ENCODE measurements at places on chromosomes 3 and 15.

GRCh38 chr3:185342459-185343174 lies 20.3 kb upstream of the MAP3K13 start:
- no peak for DNase-seq

GRCh38 chr15:63082366-63082765 lies 39.3 kb upstream of the LACTB start:
- DNase-seq = no peak

DNA sequence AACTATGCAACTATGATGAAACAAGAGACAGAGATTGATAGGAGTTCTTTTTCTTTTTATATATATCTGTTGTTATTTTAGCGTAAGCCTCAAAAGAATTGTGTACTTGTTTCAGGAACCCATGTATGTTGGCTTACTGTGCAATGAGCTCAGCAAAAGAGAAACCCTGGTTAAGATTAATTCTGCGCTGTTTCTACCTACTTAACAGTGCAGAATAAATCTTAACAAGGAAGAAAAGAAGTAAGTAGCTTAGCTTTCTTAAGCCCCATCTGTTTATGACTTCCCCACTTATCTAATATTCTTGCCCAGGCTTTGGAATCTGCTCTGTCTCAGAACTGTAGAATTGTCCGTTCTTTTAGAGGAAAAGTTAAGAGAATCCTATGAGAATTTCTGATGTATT lies 27.4 kb downstream of the ECT2 start:
- DNase-seq = no peak

DNA sequence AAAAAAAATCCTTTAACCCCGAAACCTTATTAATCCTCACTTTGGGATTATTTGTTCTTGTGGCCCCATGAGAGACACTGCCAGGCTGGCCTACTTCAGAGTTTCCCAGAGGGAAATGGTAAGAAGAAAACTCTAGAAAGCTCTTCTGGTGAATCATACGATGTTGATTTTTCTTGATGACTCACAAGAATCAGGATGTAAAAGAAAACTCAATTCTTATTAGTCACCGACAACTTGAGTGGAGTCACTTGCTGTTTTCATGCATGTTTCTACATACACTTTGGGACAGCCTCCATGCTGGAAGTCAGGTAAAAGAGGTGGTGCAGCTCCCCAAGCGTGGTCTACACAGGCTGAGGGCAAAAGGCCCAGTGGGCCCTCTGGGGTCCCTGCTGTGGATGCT lies 42.8 kb downstream of the MYO5C start:
- DNase-seq = no peak

DNA sequence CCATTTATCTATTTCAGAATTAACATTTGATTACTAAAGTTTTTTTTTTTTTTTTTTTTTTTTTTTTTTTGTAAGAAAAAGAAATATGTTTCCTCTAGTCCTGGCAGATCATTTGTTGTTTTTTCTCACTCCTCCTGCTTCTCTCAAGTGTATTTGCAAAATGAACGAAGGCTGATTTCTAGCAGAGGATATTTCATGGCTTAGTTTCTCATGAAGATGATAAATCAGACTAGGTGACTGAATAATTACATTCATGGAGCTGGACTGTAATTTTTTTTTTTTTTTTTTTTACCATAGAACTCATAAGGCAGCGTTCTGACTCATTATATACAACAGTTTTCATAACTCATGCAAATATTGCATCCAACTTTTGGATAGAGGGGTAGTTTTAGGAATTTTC lies 332.5 kb upstream of the SEMA6D start:
- DNase-seq = no peak

- DNase-seq = no peak
These were observed 15.2 kb downstream of the CORO2B start for GRCh38 chr15:68593828-68594532.

- no peak for DNase-seq
These were observed 34.0 kb downstream of the TPRA1 start for GRCh38 chr3:127556565-127556964.

- DNase-seq = no peak
These were observed 122.2 kb upstream of the ANKRD28 start for GRCh38 chr3:15919971-15920370.

GRCh38 chr3:100226712-100227429 lies 33.9 kb upstream of the TBC1D23 start:
- no peak for DNase-seq

GRCh38 chr3:157789162-157789561 lies 285.9 kb upstream of the VEPH1 start:
- DNase-seq = no peak

- no peak for DNase-seq
These were observed 93.7 kb downstream of the NPTN start for GRCh38 chr15:73539212-73540128.

GRCh38 chr3:195845483-195845882 lies 33.8 kb upstream of the MUC4 start:
- DNase-seq = no peak

GRCh38 chr3:55012091-55012490 lies 84.2 kb upstream of the LRTM1 start:
- no peak for DNase-seq

- no peak for DNase-seq
These were observed 20.8 kb downstream of the STAC start for GRCh38 chr3:36401056-36401455.

DNA sequence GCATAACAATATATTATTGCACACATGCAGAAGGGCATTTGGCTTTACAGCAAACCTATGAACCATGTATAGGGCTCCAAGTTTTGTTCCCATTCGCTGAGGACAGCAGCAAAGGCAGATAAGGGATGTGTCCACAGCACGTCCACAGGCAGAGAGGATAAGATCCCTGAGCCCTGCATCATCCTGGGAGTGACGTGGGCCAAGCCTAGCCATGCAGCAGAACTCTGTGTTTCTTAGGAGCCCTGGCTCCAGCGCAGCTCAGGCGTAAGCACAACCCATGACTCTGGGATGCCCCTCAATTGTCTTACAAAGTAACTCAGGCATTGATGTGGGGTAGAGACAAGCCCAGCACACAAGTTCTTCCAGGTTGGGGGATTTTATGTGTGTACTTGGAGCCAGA lies 194.3 kb upstream of the CTDSPL start:
- no peak for DNase-seq

DNA sequence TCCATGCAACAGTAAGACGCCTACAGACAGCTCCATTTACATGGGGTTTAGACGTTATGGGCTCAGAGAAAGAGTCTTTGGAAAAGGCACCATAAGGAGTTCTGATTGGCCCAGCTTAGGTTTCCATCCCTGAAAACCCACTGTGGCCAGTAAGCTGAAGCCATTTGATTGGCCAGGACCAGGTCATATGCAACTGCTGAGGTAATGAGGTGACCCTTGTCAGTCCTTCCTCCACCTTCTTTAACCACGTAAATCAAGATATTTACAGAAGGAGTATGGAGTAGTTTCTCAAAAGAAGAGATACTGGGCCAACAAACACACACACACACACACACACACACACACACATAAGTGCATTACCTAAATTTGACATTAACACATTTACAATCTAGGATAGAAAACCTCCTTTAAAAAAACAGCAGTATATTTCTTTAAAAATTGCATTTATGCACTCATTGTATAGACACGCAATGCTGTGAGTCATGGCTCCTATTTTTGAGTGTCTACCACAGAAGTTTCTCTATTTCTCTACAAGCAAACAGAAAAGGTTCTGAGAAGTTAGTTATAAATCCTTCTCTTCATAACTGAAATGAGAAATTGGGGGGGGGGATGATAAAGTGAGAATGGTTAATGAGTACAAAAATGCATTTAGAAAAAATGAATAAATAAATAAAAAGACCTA lies 16.3 kb upstream of the MB21D2 start:
- DNase-seq = no peak

- DNase-seq = no peak
These were observed 28.1 kb downstream of the SMAD3 start for GRCh38 chr15:67093504-67093862.

All from stimulated activated CD8-positive, alpha-beta memory T cell treated with anti-CD3 and anti-CD28 coated beads, Interleukin-4, amount 100 ng/mL, for 1 hour (primary cell).